DMS153 (cell line): ENCODE measurements at places on chromosomes 11 and 22.

DNA sequence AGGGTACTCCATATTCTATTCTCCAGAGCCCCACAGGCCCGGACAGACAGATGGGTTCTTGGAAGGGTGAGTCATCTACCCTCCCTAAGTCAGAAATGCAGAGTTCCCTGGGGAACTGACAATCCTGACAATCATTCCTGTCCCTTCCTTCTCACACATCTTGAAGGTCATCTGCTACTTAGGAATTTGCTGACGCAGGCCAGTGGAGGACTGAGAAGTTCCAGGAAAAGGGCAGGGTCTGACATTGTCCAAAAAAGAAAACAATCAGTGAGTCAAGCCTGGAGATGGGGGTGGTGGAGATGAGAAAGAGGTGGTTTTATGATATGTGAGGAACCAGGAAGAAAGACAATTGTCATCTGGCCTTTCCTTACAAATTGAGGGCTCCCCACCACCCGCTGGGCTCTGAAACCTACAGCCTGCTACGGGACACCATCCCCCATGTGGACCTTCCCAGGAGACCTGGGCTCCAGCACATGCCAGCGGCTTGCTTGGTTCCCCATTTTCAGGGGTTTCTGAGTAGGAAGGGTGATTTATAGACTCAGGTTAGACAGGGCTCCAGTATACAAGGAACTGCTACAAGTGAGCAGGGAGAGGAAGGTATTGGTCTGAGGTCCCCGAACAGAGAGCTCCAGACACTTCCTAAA lies 12.9 kb downstream of the CD59 start:
- no peak for DNase-seq

DNA sequence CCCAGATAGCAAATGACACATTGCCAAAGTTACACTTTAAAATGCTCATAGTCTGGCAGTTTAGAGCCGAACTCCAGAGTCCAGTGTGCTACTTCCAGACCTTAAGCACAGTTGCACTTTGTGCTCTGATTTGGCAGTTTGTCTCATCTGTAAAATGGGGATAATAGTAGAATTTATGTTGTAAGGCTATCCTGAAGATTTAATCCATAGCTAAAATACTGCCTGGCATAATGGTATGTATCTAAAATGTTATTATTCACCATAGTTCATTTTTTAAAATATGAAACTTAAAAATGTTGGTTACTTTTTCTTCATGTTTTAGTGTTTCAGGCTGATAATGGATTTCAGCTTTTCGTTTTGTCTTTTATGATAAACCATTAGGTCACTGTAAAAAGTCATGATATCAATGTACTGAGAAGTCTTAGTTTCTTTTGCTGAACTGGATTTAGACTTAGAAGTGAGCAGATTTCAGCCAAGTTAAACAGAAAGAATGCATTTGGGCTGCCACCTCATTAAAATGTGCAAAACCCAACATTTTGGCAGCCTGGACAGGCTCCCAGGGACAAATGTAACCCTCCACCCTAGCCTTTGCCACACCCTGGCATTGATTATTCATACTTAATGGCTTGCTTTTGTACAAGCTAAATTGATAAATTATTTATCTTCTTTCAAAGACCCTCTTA lies 933 bp downstream of the OLFML1 start:
- DNase-seq = no peak

DNA sequence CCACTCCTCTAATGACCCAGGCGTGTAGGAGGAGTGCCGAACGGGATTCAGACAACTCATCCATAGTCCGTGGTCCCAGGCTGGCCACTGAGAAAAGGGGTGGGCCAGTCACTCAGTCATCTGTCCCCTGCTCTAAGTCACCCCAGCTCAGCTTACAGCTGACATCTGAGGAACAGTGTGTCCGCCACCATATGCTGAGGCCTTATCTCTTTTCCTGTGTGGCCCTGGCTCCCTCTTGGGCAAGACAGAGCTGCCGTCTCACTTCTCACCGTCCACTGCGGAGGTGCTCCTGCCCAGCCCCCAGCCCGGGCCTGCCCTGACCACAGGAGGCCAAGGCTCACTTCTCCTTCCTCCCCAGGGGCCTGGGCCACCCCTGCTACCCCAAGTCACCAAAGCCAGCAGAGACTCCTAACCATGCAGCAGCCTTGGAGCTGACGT lies 6.8 kb downstream of the CCDC86 start:
- no peak for DNase-seq

- DNase-seq = no peak
These were observed 52.6 kb downstream of the TENM4 start for GRCh38 chr11:79388201-79388600.

- DNase-seq = no peak
These were observed 738.3 kb upstream of the KIRREL3 start for GRCh38 chr11:127738771-127739286.

GRCh38 chr11:130124096-130124495 lies 35.5 kb upstream of the ST14 start:
- no peak for DNase-seq

DNA sequence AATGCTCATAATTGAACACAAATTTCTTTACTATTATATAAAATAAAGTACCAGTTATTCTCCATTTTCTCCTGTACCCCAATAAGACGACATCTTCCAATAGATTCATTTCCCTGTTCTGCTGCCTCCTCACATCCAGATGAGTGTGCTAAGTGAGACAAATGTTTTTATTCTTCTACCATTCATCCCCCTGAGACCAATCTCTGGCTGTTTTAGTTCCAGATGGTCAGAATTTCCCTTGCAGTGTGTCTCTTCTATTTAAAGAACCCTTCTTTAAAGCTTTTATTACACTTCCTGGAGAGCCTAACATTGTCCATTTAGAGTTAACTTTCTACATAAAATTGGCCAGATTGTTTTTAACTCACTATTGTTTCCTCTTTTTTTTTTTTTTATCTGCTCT lies 41.2 kb upstream of the GLYATL1 start:
- DNase-seq = no peak
